Stimulated activated CD4-positive, alpha-beta T cell treated with anti-CD3 and anti-CD28 coated beads, Interleukin-2, amount 100 ng/mL, for 4 hours (primary cell): ENCODE measurements at places on chromosomes 12 and 14.

DNA sequence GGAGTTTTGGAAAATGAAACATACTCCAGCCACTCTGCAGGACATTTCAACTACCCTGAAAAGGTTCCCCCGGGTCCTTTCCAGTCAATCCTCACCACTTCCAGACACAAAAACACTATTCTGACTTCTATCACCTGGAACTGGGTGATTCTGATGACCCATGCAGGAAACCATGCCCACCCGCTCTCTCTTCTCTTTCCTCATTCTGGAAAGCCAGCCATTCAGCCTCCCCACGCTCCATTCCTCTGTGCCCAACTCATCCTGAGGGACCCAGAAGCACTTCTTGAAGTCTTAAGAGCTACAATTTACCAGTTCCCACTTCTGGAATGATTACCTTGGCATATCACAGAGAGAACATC, 3.2 kb downstream of the CCDC88C start:
- no peak for DNase-seq

DNA sequence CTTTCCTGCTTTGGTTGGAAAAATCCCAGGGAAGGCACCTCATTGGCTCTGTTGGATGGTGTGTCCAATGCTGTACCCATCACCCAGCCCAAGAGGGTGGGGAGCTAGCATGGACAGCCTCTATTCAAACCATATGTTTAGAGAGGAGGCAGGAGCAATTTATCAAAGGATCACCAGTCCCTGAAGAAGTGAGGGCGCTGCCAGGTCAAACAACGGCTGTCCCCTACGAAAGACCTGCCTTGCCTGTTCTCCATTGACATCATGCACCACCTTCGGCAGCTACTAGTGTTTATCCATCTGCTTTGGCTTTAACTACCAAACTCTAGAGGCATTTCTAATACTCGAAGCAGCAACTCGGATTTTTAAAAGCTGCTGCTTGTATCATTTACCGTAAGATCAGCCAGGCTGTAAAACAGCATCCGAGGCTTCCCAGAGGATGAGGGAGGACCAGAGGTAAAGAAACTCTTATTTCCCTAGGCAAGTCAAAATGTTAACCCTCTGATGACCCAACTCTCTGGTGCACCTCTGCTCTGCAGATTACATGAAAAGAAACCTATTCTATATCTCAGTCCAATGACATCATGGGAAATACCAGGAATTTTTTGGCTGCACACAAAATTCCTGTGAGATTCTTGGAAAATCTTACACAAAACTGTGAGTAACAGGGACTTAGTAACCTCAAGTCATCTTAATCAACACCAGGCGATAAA, 720.9 kb upstream of the TBX3 start:
- DNase-seq: no peak

GRCh38 chr12:49219417-49220026, 30.6 kb upstream of the TUBA1A start:
- DNase-seq: no peak

- DNase-seq: no peak
Observed at GRCh38 chr14:105069871-105070759, 4.9 kb upstream of the GPR132 start.

DNA sequence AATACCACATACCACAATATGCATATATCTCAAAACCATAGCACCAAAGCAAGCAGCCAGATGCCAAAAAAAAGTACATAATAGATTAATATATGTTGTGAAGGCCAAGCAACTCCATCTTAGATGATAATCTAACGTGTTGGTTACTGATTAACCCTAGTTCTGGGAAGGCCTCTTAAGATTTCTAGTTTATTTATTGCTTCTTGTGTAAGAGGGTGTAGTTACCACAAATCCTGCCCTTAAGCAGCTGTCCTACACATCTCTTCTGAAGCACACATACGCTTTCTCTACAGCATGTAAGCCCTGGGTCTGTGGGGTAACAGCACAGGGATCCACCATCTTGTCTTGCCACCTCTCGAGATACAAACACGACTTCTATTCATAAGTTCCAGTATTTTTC, 236.8 kb upstream of the AVPR1A start:
- no peak for DNase-seq

DNA sequence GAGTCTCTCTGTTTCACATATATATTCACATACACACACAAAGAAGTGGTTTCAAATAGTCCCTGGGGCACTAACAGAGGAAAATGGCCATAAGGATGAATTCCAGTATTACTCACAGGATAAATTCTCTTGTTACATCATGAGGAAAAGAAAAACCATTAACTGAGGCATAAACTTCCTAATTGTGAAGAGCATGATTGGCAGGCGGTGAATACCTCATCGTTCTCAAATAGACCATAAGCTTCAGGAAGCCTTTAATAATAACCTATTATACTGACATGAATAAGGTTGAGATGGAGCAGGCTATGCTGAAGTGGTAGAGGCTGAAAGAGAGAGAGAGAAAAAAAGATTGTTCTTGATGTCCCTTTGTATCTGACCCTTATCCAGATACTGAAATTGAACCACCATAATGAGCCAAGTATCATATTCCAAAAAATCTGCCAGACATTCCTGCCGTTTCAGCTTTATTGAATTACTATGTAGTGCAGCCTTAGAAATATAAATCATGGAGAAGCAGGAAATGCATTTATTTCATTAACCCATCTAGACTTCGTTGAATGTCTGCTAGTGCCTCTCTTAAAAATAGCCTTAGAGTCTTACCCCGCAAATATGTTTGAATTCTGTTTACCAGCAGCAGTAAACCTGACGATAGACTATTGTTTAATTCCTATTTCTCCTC, 86.8 kb downstream of the NUAK1 start:
- no peak for DNase-seq

- DNase-seq: no peak
Observed at GRCh38 chr14:59247801-59248584, 59.5 kb downstream of the DAAM1 start.

- DNase-seq: no peak
Observed at GRCh38 chr14:100386121-100386520, 63.0 kb downstream of the SLC25A47 start.

DNA sequence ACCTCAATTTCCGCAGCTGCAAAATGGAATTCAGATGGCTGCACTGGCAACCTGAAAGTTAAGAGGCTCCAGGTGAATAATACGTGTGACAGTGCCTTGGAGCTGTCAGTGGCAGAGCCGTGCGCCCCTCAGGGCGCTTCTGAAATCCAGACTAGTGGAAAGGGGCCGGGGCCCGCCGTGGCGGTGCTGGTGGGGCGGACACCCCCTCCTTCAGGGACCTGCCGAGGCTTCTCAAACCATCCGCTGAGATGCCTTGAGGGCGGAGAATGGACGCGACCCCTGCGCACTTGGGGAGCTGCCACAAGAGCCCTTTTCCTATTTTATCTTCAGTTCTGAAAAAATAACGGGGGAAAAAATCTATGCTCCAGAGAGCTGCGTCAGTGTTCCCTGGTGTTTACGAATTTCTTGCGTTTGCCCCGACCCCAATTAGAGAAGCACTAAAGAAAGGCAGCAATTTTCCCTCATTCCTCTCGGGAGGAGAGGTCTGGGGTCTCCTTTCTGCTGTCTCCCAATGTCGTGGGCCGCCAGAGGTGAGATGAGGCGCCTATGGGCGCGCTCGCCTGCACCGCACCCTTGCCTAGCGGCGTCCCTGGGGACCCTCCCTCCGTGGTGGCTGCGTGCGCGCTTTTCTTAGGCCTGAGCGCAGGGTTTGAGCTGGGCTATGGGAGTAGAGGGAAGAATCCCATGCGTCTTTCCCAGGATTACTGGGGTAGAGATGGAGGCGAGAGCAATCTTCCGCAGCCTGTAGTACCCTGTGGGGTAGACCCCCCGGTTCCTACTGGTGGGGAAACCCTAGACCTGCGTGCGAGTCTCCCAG, 2.2 kb downstream of the NOS1 start:
- DNase-seq: no peak

DNA sequence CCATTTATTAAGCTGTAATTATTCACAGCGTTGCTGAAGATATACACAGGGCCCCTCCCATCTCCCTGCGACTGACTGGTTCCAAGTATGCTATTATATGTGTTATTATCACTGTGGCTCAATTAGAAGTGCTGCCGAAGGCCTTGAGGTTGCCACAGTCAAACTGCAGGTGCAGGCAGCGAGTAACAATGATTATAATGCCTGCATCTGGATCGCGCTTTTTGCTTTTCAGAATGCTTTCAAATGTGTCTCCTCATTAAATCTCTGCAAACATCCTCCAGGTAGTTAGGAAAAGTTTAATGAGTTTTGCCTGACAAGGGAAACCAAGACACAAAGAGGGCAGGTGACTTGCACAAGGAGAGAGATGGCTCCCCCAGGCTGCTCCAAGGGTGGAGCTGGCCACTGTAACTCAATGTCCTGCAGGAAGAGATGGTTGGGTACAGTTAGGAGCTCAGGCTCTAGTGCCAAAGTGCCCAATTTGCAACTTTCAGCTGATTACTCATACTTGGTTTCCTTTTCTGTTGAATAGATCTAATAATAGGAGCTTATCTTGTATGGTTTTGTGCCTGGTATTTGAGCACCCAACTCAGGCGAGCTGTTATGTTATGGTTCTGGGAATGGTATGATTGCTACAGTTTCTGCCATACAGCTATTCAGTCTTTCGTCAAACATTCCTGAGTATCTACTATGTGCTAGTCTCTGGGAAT, 1.7 kb upstream of the SYNE3 start:
- no peak for DNase-seq

DNA sequence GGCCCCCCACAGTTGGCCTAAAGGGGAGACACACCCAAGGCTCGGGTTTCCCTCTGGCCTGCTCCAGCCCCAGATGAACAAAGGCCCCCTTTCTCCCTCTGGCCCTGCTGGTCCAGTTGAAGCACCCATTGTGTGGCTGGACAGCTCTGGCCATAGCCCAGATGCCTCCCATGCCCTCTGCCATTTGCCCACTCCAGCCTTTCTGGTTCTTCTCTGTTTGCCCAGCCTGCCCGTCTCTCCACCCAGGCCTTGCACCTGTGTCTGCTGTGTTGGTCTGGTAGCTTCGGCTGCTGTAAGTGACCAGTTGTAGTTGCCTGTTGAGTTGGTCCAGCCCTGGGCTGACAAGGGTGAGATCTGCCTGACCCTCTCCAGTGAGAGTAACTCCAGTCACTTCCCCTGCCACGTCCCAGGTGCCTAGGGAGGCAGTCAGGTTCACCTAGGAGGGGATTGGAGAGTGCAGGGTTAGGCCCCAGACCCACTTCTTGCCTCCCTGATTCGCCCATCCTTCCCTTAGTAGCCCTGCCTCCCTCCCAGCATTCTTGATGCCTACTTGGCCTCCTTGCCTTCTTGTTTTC, 3.0 kb downstream of the B4GALNT1 start:
- no peak for DNase-seq

DNA sequence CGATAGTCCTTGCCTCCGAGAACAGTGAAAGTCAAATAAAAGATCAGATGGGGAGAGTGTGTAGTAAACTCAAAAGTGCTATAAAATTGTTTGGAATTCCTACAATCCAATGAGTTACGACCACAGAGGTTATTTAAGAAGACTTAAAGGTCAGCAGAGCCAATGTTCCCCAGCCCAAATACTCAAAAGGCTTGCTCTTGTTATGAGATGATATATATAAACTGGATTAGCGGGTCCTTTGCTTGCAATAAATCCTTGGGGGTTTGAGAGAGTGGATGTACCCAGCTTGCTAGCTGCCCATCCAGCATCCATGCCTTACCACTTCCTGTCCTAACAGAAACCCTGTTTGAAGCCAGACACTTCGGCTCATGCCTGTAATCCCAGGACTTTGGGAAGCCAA, 29.0 kb upstream of the MED13L start:
- DNase-seq: no peak

DNA sequence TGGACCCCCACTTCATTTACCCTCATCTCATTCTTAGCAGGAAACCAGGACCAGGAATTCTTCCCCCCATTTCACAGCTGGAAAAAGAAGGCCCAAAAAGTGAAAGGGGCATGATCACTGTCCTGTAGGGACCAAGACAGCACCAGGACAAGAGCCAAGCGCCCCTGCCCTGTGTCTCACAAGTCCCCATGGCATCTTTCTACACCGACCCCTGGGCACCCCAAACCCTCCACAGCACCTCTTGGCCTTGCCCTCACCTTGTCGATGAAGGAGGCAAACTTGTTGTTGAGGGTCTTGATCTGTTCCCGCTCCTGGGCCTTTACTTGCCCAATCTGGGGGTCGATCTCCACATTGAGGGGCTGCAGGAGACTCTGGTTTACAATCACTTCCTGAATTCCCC, 710 bp downstream of the KRT76 start:
- DNase-seq: no peak

DNA sequence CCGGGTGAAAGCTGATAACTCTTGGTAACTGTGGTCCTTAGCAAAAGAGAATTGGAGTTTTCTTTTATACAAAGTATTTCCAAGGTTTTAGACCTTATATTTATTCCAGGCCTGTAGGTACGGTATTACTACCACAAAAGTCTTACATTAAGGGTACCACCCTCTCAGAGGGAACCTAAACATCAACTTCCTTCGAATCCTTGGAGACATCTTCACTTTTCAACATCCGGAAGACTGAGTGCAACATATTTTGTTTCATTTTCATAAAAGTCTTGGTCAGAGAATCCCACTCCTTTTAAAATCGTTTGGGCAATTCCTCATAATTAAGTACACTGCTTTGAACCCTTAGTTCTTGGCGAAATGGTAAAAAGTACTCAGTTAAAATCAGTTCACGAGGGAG, 1.2 kb downstream of the CNOT2 start:
- no peak for DNase-seq

DNA sequence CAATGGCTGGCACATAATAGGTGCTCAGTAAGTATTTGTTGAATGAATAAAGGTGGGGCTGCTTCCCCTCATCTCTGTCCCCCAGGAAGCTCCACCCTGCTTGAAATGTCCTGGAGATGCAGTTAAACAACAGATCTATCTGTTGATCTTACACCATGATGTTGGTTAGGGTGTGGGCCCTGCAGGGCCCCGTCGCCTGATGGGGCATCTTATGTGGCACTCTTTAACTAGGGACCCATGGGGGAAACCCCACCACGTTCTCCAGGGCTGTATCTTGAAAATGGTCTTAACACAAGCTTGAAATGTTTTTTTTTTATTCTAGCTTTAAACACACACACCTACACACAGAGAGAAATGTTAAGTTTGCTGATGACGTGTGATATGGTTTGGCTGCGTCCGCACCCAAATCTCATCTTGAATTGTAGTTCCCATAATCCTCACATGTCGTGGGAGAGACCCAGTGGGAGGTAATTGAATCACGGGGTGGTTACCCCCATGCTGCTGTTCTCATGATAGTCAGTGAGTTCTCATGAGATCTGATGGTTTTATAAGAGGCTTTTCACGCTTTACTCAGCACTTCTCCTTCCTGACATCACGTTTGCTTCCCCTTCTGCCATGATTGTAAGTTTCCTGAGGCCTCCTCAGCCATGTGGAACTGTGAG, 741.7 kb downstream of the VRK1 start:
- DNase-seq: no peak
